NB4 (cell line): ENCODE measurements at places on chromosomes 16 and 17.

DNA sequence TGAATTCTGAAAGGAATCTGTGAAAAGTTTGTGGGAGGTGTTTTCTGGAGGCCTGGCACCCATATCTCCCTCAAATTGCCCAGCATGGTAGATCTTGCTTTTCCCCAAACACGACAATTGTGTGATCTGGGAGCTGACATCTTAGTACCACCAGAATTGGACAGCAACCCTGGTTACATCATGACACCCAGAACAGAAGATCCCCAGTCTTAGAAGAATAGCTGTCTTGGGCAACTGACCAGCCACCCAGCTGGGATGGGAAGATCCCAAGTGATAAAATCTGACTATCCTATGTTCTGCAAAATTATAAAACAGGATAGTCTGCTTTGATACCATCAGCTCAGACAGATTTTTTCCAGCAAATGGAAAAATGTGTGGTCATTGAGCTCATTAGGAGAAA lies 235.3 kb downstream of the CDH13 start:
- no peak for DNase-seq

- DNase-seq, result no peak
These were observed 16.0 kb downstream of the RAB11FIP3 start for GRCh38 chr16:441447-441846.

DNA sequence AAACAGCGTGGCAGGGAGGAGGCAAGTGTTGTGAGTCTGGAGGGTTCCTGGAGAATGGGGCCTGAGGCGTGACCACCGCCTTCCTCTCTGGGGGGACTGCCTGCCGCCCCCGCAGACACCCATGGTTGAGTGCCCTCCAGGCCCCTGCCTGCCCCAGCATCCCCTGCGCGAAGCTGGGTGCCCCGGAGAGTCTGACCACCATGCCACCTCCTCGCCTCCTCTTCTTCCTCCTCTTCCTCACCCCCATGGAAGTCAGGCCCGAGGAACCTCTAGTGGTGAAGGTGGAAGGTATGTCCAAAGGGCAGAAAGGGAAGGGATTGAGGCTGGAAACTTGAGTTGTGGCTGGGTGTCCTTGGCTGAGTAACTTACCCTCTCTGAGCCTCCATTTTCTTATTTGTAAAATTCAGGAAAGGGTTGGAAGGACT lies at the start of gene CD19:
Gene CD19, plus strand, starts transcription at position 171 of the 425 bp plus-strand sequence. Its CDS starts 30 bp downstream, at position 201.
- peak; percentile 21 for DNase-seq

DNA sequence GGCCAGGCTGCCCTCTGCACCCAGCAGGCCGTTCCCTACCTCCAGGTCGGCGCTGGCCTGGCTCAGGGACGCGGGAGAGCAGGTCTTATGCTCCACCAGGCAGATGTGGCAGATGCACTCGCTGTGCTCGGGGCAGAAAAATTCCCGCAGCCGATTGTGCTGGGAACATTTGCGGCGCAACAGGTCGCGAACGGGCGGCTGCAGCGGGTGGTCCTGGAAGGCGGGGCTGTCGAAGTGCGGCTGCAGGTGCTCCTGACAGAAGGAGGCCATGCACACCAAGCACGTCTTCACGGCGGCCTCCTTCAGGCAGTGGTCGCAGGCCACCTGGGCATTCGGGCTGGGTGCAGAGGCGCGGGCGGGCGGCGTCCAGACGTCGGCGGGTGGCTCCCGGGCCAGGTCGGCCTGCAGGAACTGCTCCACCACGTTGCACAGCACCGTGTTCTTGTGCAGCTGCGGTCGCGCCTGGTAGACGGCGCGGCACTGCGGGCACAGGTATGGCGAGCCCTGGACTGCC lies 439 bp downstream of the TRIM25 start:
- no peak for DNase-seq

DNA sequence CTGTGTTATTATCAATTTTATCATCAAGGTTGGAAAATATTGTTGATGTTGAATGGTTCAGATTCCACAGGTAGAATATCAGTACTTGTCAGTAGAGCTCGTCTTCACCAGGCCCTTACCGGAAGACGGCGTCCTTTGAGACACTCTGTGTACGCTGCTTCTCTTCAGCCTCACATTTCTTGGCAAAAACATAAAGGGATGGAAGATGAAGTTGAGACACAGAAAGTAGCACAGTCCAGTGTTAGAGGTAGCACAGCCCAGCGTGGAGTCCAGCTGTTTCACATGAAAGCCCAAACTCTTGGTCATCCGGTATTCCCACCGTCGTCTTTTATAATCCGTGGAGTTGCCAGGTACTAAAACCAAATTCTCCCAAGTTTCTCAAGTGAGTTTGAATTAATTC lies 30.4 kb downstream of the ATP2C2 start:
- no peak for DNase-seq
